GM23248 (cell line): ENCODE measurements at places on chromosomes 5 and 9. TPM values are rescaled to one million over a fixed set of nuclear protein-coding genes. Genes with fewer than 3 reads are reported as not detected.

C9orf153 gene
- polyA plus RNA-seq: 0.21 TPM in 1 of 2 replicates, not detected in the other

FIBCD1 gene
- polyA plus RNA-seq: 21.4 and 23.7 TPM in 2 replicates

NMUR2 gene
- polyA plus RNA-seq: not detected in 2 replicates

QRFP gene
- 0.18 and 0.53 TPM in 2 replicates for polyA plus RNA-seq

FOXI1 gene
- polyA plus RNA-seq: not detected in 2 replicates

NAIP gene
- polyA plus RNA-seq: 2.4 and 2.8 TPM in 2 replicates

CER1 gene
- not detected in 2 replicates for polyA plus RNA-seq

ZCCHC9 gene
- 18.9 and 21.2 TPM in 2 replicates for polyA plus RNA-seq

SPOCK1 gene
- 471 and 532 TPM in 2 replicates for polyA plus RNA-seq

DPYSL3 gene
- 8.8 and 9.2 TPM in 2 replicates for polyA plus RNA-seq

OTP gene
- polyA plus RNA-seq: not detected in 2 replicates

ANGPTL2 gene
- polyA plus RNA-seq: 8.8 and 9.5 TPM in 2 replicates

TMEM215 gene
- not detected in 2 replicates for polyA plus RNA-seq

PTGES gene
- polyA plus RNA-seq: 22.0 and 22.4 TPM in 2 replicates

PKD2L2 gene
- not detected in 2 replicates for polyA plus RNA-seq

SPATA31A3 gene
- polyA plus RNA-seq: not detected in 2 replicates

THOC3 gene
- 47.2 and 50.6 TPM in 2 replicates for polyA plus RNA-seq

AIF1L gene
- 0.28 TPM in 1 of 2 replicates, not detected in the other for polyA plus RNA-seq

CDO1 gene
- polyA plus RNA-seq: 2.1 and 2.2 TPM in 2 replicates

GFI1B gene
- not detected in 2 replicates for polyA plus RNA-seq

NUTM2G gene
- 0.06 TPM in 1 of 2 replicates, not detected in the other for polyA plus RNA-seq

HACD4 gene
- 2.7 and 3.8 TPM in 2 replicates for polyA plus RNA-seq
